ENCODE measurements at places on chromosomes 12 and 14.

DNA sequence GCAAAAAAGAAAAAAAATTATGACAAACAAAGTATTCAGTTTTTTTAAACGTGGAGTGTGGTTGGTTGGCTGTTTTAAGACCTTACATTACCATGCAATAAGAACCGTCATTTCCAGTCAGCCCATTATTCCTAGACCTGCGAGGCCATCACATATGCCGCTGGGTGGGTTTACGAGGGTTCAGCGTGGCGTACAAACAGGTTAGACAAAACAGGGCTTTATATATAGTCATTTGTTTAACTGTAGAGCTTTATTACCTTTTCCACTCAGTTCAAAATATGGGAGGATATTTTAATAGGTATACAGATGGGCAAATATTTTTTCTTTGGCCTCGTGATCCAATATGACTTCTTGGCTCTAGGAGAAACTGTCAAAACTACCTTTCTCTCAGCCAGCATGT, 67.2 kb downstream of the KSR2 start:
- no peak for DNase-seq

DNA sequence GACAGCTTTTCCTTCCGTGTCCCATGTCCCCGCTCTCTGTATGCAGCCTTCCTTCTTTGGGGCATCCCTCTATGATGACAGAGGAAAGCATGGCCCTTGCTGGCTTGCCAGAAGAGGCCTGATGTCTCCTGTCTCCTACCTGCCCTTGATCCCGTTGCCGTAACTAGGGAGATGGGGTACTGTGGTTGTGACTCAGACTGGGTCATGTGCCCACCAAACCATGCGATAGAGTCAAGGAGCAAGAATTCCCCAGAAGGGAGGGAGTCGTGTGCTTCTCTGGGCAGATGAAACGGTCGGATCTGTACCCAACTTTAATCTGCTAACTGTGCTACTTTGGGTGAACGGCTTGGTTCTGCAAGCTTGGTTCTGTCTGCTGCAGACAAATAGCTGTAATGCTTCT, 99.1 kb upstream of the DYNC1H1 start:
- no peak for DNase-seq

- no peak for DNase-seq
These were observed 19.1 kb upstream of the SLC38A2 start for GRCh38 chr12:46391630-46392029.

DNA sequence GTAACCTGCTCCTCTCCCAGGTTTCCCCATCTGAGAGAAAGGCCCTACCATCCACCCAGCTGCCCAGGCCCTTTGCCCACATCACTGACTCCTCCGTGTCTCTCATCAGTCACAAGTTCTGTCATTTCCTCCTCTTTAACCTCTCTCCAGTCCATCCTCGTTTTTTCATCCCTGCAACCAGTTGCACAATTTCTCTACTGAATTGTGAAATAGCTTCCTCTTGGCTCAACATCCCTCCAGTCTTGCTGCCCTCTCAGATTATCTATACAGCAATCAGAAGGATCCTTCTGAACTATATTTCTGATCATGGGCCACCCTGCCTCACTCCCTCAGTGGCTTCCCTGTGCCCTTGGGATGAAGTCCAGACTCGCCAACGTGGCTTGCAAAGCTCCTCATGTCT, 6.8 kb downstream of the FAM161B start:
- DNase-seq, result no peak

DNA sequence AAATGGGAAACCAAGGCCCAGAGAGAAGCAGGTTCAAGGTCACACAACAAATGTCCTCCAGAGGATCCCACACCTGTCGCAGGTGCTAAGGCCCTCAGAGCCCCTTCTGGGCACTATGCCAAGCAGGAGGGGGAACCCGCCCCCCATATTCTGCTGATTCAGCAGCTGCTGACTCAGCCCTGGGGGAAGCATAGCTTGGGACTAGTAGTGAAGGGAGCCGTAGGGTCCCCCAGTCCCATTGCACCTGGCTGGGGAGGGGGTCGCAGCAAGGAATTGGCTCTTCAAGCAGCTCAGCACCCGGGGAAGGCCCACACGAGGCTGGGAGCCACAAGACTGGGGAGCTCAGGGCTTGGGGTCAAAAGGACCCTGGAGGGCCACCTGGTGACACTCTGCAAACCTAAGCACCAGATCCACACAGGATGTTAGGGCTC, 1.0 kb downstream of the RASAL1 start:
- DNase-seq, result no peak
